ENCODE measurements at places on chromosomes 5 and 9.

DNA sequence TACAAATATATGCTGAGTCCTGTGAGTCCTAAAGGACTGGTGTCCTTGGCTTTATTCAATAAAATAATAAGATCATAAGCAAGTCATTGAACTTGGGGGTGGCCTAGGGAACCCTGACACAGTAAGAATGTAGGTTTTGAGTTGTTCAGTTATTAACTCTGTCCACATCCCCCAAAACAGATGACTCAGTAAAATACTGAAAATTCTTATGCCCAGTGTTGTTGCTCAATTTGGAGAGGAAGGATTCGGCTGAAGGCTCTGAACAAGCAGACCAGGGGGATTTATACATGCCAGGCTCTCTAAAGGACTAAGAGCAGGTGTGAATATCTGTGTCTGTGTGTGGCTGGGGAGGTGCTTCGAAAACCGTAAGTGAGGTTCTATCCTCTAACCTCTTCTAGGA is 173.7 kb downstream of the RMI1 start:
- DNase-seq = no peak

DNA sequence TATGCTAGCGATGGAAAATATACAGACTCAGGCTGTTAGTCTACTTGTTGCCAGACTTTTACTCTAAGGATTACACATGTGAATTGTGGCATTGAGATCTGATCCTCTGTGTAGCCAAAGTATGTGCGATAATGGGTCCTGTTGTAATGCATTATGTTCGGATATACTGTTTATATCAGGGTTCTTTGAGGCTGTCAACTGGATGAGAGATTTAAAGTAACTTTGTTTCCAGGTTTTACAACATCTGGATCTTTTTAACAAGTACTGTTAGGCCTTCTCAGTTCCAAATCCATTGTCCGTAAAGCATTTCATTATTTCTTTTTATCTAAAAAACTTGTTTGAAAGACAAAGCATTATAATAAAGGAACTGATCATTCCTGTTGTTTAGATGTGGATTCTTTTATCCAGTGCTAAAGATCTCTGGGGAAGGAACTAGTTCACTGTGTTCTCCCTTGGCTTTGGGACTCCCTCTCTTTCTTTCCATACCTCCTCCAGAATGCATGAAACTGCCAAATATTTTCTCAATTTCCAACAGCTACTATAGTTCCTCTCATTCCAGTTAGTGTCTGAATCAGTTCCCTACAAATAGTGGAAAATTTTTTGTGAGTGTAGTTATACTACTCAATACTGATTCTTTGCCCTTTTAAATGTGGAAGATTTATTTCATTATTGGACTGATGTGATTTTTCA is 68.8 kb downstream of the HACD4 start:
- DNase-seq = no peak

GRCh38 chr5:141732417-141732816 is 50.4 kb upstream of the ARAP3 start:
- no peak for DNase-seq

DNA sequence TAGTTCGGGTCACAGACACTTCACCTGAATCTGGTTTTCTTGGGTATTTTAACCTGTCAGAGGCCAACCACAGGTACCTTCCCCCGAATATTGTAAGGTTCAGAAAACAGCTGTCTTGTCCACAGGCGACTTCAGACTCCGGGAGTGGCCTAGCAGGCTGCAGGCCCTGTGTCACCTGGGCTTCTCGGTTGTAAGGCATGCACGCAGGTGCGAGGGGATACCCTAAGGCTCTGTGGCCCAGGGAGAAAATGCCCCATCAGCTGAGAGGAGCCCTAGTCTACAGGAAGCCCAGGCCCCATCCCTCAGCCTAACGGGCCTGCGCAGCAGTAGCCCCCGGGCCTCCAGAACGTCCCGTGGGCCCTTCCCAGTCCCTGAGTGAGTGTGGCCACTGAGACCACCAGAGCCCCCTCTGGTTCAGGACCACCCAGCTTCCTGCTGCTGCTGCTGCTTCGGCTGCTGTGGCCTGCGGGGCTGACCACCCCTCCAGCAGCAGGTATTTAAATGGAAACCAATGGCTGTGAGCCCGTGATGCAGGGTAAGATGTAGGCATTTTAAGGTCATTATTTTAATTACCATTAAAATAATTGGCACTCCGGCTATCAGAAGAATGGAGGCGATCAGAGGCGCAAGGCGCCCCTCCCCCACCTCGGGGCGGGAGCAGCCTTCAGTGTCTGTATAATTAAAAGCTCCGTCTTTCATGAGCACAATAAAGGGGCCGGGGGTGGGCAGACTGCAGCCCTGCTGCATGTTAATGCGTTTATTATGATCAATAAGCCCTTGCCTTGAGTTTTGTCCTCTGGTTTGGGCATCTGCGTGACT is 65.4 kb downstream of the PSMB7 start:
- no peak for DNase-seq

GRCh38 chr5:34610546-34610945 is 45.6 kb upstream of the RAI14 start:
- DNase-seq = no peak

GRCh38 chr5:143874312-143874711 is 62.4 kb downstream of the HMHB1 start:
- DNase-seq = no peak

DNA sequence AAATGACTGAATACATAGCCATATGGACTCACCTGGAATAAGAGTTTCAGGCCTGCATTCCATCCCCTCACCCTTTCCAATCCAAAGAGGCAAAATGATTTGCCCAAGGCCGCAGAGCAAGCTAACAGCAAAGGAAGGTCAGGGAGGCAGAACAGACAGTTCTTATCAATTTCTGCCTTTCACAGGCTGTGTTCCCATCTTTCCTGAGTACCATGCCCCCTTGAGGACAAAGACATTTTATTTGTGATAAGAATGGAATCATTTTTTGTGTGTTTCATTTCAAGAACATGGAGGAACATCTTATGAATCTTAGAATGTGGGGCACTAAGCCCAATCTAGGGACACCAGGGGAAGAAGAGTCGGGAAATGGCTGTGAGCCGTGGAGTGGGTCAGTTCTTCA is 13.9 kb downstream of the LHFPL2 start:
- no peak for DNase-seq

DNA sequence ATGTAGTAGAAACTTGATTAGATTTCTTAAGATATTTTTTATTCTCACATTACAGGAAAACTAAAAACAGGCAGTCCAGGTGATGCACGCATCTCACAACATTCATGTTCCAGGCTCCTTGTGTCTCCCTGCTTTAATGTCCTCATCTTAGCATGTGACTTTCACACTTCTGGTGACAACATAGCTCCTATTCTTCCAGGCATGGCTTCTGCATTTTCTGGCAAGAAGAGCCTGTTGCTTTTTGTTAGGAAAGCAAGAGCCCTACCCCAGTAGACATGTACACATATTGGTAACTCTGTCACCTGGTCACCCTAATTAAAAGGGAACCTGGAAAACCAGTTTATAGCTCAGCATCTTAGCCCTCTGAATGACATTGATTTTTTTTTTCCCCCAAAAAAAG is 92.5 kb downstream of the PPIC start:
- DNase-seq = no peak

- no peak for DNase-seq
Observed at GRCh38 chr5:9838916-9839315, 208.8 kb upstream of the TAS2R1 start.

- DNase-seq = no peak
Observed at GRCh38 chr9:130995086-130996011, 13.6 kb upstream of the LAMC3 start.

- no peak for DNase-seq
Observed at GRCh38 chr5:5158472-5158895, 18.4 kb downstream of the ADAMTS16 start.

DNA sequence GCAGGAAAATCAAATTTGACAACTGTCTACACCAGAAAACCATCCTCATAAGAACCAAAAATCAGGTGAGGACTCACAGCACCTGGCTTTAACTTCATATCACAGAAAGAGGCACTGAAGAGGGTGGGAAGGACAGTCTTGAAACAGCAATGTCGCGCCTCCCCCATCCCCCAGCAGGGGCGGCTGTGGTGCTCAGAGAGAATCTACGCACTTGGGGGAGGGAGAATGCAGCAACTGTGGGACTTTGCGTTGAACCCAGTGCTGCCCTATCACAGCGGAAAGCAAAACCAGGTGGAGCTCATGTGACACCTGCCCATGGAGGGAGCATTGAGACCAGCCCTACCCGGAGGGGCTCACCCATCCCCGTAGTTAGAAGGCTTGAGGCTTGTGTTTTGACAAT is 191.8 kb downstream of the MSX2 start:
- DNase-seq = no peak

DNA sequence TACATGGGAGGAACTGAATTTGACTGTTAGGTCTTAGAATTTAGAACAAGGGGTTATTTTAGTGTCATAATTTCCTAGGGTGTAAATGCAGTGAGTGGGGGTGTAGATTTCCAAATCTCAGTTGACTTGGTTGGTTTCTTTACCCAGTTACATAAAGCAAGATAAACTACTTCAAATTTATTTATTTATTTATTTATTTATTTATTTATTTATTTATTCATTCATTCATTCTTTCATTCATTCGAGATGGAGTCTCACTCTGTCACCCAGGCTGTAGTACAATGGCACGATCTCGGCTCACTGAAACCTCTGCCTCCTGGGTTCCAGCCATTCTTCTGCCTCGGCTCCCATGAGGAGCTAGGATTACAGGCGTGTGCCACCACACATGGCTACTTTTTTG is 200.4 kb downstream of the SLF1 start:
- DNase-seq = no peak

- DNase-seq = no peak
Observed at GRCh38 chr5:98163796-98164493, 609.5 kb upstream of the RGMB start.

DNA sequence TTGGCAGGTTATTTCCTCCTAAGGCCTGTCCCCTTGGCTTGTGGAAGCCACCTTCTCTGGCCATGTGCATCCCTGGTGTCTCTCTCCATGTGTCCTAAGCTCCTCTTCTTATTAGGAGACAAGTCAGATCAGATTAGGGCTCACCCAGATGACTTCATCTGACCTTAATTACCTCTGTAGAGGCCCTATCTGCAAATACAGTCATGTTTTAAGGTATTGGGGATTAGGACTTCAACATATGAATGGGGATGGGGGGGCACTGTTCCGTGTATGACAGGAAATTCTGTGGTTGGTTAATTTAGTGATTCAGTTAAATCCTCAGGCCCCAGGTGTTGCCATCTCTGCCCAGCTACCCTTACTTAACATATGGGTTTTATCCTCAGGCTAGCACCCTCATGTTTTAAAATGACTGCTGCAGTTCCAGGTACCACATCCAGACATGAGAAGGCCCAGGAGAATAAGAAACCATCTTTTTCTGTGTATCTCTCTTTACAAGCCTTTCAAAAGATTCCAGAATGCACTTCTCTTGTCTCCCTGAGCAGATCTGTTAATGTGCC is 51.9 kb upstream of the RAI14 start:
- DNase-seq = no peak

DNA sequence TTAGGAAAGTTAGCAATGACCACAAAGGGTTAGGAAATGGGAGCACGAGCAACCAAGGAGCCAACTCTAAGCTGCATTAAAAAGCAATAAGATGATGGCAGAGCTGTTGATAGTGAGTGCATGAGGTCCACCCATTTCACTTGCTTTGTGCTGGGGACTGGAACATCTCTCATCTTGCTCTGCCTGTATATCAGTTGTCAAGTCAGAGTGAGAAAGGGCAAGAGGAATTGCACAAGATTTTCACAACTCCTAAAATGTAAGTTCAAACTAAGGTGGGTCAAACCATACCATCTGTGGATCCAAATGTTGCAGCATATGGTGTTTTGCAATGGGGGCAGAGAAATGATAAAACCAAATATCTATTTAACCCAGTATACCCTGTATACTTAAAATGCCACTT is 2.8 kb upstream of the ESM1 start:
- DNase-seq = no peak
